ENCODE measurements at places on chromosomes 3 and 15. TPM values are rescaled to one million over a fixed set of nuclear protein-coding genes. Genes with fewer than 3 reads are reported as not detected.

DNA sequence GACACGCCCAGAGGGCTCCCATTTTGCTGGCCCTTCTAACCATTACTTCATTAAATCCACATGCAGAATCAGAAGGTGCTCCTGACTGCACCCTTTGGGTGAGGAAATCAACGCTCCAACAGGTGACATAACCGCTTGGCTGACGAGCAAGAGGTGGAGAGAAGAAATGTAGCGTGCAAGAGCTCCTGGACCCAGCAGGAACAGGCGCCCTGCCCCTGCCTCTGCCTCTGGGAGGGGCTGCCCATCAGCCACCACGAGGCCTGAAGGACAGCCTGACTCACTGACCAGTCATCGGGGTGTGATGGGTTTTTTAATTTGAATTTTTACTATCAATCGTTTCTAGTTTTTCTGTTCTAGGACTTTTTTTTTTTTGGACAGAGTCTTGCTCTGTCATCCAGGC, 218.2 kb downstream of the ADAMTS17 start:
- H3K27me3 ChIP-seq = no peaks in the 10 kb centered on the region
- H3K36me3 ChIP-seq = no peaks in the 10 kb centered on the region
- DNase-seq = no peak
- H3K4me1 ChIP-seq = no peaks in the 10 kb centered on the region
- H3K27ac ChIP-seq = no peak overlapping the region
- no peak overlapping the region for H3K4me3 ChIP-seq

RPUSD2 gene
- 21.0 TPM for total RNA-seq

LRRC2 gene
- total RNA-seq = 0.91 TPM

- peaks cover 71% of the 10 kb centered on the region for H3K4me1 ChIP-seq
- no peak overlapping the region for H3K27ac ChIP-seq
- H3K36me3 ChIP-seq = peaks cover 39% of the 10 kb centered on the region
- no peak for DNase-seq
- H3K4me3 ChIP-seq = no peak overlapping the region
- no peaks in the 10 kb centered on the region for H3K27me3 ChIP-seq
These were observed 33.9 kb downstream of the SH3BP5 start for GRCh38 chr3:15298504-15298903.

- no peaks in the 10 kb centered on the region for H3K27me3 ChIP-seq
- DNase-seq = no peak
These were observed 37.2 kb downstream of the CCDC54 start for GRCh38 chr3:107414325-107414964.

DNA sequence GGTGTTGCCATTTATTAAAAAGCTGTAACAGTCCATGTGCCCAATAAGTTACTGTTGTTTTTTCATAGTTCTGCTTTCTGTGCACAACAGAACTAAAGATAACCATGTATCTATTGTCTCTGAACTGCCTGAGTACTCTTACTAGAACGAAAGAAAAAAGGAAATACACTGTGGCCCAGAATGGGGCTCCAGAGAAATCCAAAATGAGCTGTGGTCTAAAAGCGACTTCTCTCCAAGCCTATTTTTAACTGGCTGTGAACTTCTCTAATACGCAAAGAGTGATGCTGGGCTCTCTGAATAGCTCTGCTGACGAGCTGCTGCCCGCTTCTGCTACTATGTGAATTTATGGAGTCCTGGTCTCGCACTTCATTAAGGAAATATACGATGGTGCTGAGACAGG, 56.2 kb upstream of the LPP start:
- no peaks in the 10 kb centered on the region for H3K4me1 ChIP-seq
- no peaks in the 10 kb centered on the region for H3K27me3 ChIP-seq
- H3K27ac ChIP-seq = no peak overlapping the region
- H3K4me3 ChIP-seq = no peak overlapping the region
- DNase-seq = no peak
- no peaks in the 10 kb centered on the region for H3K36me3 ChIP-seq

DNA sequence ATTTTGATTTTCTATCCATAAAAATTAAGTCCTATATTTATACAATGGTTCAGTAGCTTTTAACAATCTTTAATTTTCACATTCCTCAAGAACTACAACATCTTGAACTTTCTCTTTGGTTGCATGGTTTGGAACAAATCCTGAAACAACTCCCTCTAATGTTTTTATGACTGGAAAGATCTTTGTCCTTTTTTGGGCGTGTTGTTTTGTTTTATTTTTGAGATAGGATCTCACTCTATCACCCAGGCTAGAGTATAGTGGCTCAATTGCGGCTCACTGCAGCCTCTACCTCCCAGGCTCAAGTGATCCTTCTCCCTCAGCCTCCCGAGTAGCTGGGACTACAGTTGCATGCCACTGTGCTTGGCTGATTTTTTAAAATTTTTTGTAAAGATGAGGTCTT, 4.0 kb downstream of the STX19 start:
- no peak overlapping the region for H3K4me3 ChIP-seq
- no peak for DNase-seq
- H3K27me3 ChIP-seq = no peaks in the 10 kb centered on the region
- no peaks in the 10 kb centered on the region for H3K36me3 ChIP-seq
- no peak overlapping the region for H3K27ac ChIP-seq

KBTBD13 gene
- total RNA-seq = not detected

DNA sequence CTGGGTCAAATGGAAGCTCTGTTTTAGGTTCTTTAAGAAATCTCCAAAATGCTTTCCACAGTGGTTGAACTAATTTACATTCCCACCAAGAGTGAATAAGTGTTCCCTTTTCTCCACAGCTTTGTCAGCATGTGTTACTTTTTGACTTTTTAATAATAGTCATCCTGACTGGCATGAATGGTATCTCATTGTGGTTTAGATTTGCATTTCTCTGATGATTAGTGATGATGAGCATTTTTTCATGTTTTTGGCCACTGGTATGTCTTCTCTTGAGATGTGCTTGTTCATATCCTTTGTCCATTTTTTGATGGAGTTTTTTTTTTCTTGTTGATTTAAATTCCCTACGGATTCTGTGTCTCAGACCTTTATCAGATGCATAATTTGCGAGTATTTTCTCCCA, 745.0 kb upstream of the BCHE start:
- H3K27ac ChIP-seq = no peak overlapping the region
- no peaks in the 10 kb centered on the region for H3K36me3 ChIP-seq
- no peaks in the 10 kb centered on the region for H3K4me1 ChIP-seq

GNAT1 gene
- total RNA-seq = 0.11 TPM

CD96 gene
- 205 TPM for total RNA-seq

SERINC4 gene
- 0.36 TPM for total RNA-seq

- no peaks in the 10 kb centered on the region for H3K27me3 ChIP-seq
- no peak overlapping the region for H3K27ac ChIP-seq
- peak; percentile 5 for DNase-seq
- no peaks in the 10 kb centered on the region for H3K4me1 ChIP-seq
- H3K4me3 ChIP-seq = no peak overlapping the region
- H3K36me3 ChIP-seq = no peaks in the 10 kb centered on the region
These were observed 268.7 kb downstream of the XXYLT1 start for GRCh38 chr3:195001961-195002861.

MEIS2 gene
- not detected for total RNA-seq

SLC12A1 gene
- total RNA-seq = not detected

DNA sequence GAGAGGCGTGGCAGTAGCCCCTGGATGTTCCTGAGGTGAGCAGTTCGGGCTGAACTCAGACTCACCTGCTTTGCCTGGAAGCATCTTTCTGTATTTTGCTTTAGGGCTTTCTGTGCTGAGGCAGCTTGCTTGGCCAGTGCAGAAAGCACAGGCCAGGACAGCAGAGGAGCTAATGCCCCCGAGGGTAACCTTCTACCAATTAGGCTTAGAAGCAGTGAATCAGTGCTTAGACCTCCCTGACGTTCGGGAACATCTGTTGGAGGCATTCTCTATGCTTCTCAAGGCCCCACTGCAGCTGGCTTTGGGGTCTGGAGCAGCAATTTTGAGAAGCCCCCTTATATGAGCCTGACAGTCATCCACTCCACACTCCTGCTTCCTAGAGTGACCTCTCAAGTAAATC, 350.7 kb upstream of the PROK2 start:
- H3K4me3 ChIP-seq = no peak overlapping the region
- DNase-seq = no peak
- H3K27me3 ChIP-seq = no peaks in the 10 kb centered on the region
- peaks cover 4% of the 10 kb centered on the region for H3K4me1 ChIP-seq
- H3K27ac ChIP-seq = no peak overlapping the region
- H3K36me3 ChIP-seq = no peaks in the 10 kb centered on the region

SLC22A13 gene
- 0.19 TPM for total RNA-seq

FILIP1L gene
- total RNA-seq = 0.28 TPM

- no peaks in the 10 kb centered on the region for H3K36me3 ChIP-seq
- DNase-seq = no peak
- no peak overlapping the region for H3K27ac ChIP-seq
- no peak overlapping the region for H3K4me3 ChIP-seq
- no peaks in the 10 kb centered on the region for H3K27me3 ChIP-seq
- no peaks in the 10 kb centered on the region for H3K4me1 ChIP-seq
These were observed 511.3 kb downstream of the GABRG3 start for GRCh38 chr15:27482287-27482686.

- peak overlapping the region; percentile 55 for H3K4me3 ChIP-seq
- no peaks in the 10 kb centered on the region for H3K27me3 ChIP-seq
- no peak for DNase-seq
- peak overlapping the region; percentile 93 for H3K27ac ChIP-seq
- H3K36me3 ChIP-seq = peaks cover 2% of the 10 kb centered on the region
These were observed 34.3 kb upstream of the CD47 start for GRCh38 chr3:108125153-108125543.

- H3K27ac ChIP-seq = no peak overlapping the region
- no peak for DNase-seq
- no peak overlapping the region for H3K4me3 ChIP-seq
These were observed 81.0 kb upstream of the KCNMB2 start for GRCh38 chr3:178455226-178455625.

ERICH6 gene
- total RNA-seq = not detected

DNA sequence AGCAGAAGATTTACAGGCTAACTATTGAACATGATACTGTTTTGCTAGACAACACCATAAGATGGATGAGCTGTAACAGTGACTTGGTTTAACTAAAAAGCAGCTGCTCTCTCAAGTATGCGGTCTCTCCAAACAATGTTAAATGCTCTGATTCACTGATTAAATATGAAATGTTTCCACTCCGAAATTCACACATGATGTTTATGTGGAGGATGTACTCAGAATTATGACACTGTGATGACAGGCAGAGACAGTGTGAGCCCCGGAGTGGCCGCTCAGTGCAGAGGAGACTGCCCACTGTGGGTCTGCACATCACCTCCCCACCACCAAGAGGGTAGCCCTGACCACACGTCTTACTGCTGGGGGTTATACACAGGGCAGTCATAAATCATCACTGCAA, 83.9 kb upstream of the MEX3B start:
- no peaks in the 10 kb centered on the region for H3K4me1 ChIP-seq
- no peak overlapping the region for H3K4me3 ChIP-seq
- peaks cover 42% of the 10 kb centered on the region for H3K36me3 ChIP-seq
- H3K27me3 ChIP-seq = no peaks in the 10 kb centered on the region

DNA sequence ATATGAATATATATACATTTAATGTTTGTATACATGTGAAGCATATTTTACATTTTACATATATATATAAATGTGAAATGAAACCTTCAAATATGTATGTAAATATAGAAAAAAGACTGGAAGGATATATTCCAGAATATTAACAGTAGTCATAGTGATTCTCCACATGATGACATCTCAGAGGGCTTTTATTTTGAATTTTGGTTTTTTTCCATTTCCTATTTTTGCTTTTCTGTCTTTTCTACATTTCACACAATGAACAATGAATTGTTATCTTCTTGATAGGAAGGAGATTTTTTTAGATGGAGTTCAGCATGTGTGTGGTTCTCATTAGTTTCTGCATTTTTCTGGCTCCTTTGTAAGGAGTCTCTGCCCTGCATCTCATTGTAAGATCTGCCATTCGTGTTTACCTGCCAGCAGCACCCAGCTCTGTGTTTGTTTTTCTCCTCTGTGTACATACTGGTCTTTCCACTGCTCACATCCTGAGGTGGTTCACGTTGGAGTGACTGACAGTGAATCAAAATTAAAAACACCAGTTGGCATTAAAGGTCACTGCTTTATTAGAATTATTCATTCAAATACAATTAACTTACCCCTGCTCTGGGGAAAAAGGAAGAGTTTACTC, 425.3 kb upstream of the MDFIC2 start:
- no peak overlapping the region for H3K4me3 ChIP-seq
- no peaks in the 10 kb centered on the region for H3K27me3 ChIP-seq
- no peaks in the 10 kb centered on the region for H3K4me1 ChIP-seq
- DNase-seq = no peak

DNA sequence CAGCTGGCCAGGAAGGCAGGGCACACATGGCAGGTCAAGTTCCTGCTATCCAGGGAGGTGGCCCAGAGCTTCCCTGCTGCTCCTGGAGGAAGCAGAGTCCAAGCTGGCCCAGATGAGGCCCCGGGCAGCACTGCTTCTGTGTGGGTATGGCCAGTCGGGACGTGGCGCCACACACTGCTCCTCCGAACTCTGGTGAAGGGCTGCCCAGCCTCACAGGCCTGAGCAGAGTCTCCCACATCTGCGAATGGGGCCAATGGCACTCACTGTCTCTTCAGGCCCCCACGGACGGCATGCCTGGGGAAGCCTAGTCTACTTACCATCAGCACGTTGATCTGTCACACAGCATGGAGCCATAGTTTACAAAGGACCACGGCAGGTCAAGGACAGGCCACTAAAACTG, 2.5 kb upstream of the PLA2G4F start:
- H3K27ac ChIP-seq = no peak overlapping the region
- peaks cover 47% of the 10 kb centered on the region for H3K36me3 ChIP-seq
- no peaks in the 10 kb centered on the region for H3K27me3 ChIP-seq
- no peak for DNase-seq

CEP152 gene
- 5.2 TPM for total RNA-seq

- H3K27me3 ChIP-seq = no peaks in the 10 kb centered on the region
- no peak for DNase-seq
- no peaks in the 10 kb centered on the region for H3K36me3 ChIP-seq
- no peak overlapping the region for H3K4me3 ChIP-seq
These were observed 29.1 kb upstream of the IREB2 start for GRCh38 chr15:78408961-78409360.

PDZRN3 gene
- not detected for total RNA-seq

DNA sequence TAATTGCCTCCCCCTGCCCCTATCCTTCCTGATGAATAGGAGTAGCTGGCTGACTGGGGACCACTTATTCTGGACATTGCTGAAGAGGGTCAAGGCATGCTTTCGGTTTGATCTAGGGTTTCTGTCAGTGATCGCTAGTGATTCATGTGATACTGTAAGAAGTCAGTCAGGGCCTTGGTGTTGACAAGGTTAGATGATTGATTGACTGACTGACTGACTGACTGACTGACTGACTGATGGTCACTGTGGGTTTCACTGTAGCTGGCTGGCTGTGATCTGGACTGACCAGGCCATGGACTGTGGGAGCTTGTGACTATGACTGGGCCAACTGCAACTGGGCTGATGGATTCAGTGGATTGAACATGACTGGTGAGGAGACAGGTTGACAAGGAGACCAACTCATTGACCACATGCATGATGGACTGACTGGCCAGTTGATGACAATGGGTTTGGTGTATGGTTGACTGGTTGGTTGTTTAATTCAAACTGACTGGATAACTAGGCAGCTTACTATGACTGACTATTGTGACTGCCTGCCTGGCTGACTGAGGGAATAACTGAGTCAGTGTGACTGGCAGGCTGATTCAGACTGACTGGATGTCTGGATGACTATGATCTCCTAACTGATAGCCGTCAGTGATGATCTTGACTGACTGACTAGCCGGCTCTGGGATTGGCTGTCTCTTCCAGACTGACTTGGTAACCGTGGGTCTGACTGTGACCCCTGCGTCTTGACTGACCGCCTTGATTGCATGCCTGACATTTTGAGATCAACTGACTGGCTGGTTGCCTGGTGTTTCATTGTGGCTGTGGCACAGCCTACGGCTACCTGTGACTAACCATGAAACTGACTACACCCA, 509.9 kb downstream of the SHQ1 start:
- no peaks in the 10 kb centered on the region for H3K36me3 ChIP-seq
- H3K27ac ChIP-seq = no peak overlapping the region
- H3K4me3 ChIP-seq = no peak overlapping the region
- peak; percentile 39 for DNase-seq
- no peaks in the 10 kb centered on the region for H3K27me3 ChIP-seq
- peaks cover 3% of the 10 kb centered on the region for H3K4me1 ChIP-seq
